Hematopoietic multipotent progenitor cell treated with erythropoietin and hydrocortisone succinate and interleukin-3 and kit ligand, for 17 days (in vitro differentiated cells): ENCODE measurements at places on chromosomes 16 and 17.

GRCh38 chr17:79674506-79675412 is 56.0 kb upstream of the ENPP7 start:
- no peak for DNase-seq

- no peak for DNase-seq
These were observed 6.8 kb downstream of the ZNF750 start for GRCh38 chr17:82832881-82833475.

DNA sequence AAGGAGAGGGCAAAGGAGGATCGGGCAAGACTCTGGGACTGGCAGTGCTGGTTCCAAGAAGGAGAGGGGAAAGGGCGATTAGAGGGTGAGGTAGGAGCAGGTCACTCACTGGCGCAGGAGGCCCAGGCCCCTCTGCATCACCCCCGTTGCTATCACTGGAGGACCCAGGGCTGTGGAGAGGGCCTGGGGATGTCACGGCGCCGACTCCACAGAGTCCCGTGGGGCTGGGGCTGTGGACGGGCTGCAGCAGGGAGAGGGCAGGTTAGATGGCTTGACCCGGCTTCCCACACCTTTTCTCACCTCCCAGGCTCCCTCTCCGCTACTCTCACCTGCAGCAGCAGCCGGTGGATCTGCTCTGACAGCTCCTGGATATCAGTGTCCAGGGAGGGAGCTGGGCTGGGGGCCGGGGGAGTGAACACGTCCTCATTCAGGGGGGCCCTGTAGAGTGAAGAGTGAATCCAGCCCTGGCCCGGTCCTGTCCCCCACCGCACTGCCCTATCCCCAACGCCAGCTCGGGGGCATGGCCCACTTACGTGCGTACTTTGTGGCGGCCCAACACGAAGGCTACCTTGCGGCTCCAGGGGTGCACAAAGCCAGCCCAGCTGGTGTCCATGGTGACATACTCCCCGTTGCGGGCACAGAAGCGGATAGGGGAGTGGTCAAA is 4.9 kb downstream of the PER1 start:
- no peak for DNase-seq

- no peak for DNase-seq
These were observed 3.8 kb downstream of the IL21R start for GRCh38 chr16:27405546-27406451.

DNA sequence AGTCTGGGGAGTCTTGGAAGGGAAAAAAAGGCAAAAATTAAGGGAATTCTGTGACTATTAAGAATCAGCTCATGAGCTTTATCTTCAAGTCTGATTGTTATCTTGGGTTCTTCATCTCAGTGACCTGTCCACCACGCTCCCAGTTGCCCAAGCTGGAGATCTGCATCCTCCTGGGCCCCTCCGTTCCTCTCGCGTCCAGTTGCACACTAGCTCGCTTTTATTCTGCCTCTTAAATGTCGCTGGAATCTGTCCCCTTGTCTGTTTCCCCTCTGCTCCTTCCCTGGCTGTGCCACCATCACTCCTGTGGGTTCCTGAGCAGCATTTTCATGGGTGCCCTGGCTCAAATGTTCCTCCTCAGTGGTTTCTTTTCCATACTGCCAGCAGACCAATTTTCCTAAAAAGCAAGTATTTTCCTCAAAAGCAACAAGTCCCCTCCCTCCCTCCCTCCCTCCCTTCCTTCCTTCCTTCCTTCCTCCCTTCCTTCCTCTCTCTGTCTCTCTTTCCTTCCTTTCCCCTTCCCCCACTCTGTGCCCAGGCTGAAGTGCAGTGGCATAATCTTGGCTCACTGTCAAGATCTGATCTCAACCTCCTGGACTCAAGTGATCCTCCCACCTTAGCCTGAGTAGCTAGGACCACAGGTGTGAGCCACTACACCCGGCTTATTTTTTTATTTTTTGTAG is 1.4 kb downstream of the ENDOV start:
- no peak for DNase-seq

DNA sequence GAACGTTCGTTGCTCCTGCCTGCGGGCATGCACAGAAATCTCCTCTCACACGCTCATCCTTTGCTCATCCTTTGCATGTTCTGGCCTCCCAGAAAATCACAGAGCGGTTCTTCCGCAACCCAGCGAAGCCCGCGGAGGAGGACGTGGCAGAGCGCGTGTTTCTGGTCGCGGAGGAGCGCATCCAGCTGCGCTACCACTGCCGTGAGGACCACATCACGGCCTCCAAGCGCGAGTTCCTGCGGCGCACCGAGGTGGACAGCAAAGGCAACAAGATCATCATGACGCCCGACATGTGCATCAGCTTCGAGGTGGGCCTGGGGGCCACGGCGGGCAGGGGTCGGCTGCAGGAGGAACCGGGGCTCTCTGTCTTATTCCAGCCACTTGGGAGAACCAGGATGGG is 9.6 kb upstream of the KATNB1 start:
- DNase-seq, result no peak

- no peak for DNase-seq
These were observed 241.1 kb downstream of the SOX9 start for GRCh38 chr17:72361892-72362291.

DNA sequence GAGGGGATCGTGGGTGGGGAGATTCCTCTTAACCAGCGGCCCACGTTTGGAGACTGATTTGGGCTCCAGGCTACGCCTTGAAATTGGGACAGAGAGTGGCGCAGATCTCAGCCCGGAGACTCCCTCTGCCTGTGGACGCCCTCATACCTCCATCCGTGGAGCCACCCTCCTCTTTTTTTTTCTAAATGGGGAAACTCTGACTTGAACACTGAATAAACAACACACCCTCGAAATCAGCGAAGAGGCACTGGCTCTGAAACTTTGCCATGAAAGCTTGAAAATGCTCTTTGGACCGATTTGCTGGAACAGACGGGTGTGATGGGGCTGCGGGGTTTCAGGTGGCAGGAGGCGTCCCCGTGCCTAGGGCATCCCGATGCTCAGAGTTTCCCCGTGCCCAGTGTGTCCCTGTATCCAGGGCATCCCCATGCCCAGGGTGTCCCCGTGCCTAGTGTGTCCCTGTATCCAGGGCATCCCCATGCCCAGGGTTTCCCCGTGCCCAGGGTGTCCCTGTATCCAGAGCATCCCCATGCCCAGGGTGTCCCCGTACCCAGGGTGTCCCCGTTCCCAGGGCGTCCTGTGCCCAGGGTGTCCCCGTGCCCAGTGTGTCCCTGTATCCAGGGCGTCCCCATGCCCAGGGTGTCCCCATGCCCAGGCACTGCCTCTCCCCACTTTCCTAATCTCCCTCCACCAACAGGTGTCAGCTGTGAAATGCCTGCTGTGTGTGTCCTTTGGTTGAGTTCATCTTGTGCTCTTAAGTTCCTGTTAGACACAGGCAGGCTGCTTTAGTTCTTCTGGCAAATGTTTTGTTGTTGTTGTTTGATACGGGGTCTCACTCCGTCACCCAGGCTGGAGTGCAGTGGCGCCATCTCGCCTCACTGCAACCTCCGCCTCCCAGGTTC is 187.0 kb downstream of the SEC14L1 start:
- DNase-seq, result no peak

GRCh38 chr17:50630524-50631194 is 4.0 kb upstream of the ABCC3 start:
- peak; percentile 58 for DNase-seq

DNA sequence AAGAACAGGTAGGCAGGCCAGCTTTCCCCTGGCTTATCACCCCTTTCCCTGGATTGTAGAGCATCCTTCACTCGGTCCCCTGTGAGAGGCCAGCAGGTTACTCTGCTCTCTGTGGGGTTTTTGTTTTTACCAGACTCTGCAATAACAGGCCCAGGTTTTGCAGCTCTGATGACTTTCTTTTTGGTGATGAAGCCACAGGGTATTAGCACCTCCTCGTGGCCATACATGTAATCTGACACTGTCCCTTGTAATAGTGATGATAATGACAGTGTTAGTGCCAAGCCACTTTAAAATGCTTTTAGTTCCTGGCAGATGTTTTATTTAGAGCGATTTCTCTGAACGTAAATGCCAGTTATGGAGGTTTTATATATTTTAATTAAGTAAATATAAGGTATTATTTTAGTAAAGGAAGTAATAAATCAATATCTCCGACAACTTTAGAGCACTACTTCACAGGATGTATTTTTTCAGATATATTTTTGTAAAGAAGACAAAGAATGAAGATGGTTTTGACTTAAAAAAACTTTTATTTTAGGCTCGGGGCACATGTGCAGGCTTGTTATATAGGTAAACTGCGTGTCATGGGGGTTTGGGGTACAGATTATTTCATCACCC is 38.0 kb upstream of the CPHXL start:
- DNase-seq, result peak; percentile 80

- no peak for DNase-seq
These were observed 67.4 kb downstream of the SNX29 start for GRCh38 chr16:12043953-12044352.

- no peak for DNase-seq
These were observed 953.9 kb downstream of the CDH11 start for GRCh38 chr16:64167936-64168335.

DNA sequence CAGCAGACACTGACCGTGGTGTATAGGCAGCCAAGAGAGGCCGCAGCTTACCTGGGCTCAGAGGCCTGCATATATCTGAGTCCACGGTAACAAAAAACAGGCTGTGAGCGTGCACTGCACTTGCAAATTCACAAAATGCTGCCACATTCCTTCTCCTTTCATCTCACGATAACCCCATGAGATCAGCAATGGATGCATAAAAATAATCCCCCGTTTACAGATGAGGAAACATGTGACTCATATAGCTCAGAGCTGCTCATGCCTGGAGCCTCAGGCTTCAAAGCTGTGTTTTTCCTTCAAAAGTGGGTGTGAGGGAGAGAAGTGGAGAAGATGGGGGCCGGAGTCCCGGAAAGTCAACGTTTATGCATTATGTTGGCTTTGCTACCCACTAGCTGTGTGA is 118.3 kb upstream of the FOXF1 start:
- DNase-seq, result no peak

DNA sequence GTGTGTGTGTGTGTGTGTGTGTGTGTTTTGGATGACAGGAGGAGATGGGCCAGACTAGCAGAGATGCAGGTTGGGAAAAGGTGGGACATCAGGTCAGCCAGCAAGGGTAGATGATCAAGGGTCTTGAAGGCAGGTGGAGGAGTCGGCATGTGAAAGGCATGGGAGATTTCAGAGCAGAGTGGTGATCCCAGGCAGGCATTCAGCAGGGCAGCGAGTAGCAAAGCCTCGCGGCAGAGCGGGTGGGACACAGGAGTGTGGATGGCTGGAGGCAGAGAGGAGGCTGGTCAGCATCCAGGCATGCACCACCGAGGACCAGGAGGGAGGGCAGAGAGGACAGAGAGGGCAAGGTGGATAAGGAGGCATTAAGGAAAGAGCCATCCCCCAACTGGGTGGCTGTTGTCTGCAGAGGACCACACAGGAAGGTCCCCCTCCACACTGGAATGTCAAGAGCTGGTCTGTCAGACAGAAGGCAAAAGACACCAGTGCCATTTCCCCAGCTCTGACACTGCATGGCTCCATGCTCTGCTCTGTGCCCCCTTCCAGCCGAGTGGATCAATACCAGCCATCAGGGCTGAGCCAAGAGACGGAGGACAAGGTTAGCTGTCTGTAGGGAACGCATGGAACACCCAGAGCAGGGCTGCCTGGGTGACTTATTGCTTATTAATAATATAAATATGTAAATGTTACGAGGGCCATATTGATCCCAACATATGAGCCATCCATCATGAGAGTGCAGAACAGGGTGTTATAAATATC is 74.8 kb upstream of the RPL38 start:
- no peak for DNase-seq

DNA sequence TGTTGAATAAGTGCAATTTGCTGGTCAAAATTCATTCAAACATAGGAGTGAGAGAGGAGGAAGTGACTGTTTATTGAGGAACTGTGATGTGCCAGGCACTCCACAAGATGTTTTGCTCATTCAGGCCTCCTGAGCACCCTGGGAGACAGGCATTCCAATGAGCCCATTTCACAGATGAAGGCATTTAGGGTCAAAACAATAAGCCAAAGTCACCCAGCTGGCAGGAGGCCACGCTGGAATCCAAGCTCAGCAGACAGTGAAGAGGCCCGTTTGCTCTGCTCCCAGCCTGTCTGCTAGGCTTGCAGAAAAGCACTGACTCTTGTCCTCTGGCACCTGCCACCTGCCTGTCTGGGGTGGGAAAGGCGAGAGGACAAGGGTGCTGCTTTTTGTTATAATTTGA is 10.1 kb upstream of the SLC25A39 start:
- no peak for DNase-seq

DNA sequence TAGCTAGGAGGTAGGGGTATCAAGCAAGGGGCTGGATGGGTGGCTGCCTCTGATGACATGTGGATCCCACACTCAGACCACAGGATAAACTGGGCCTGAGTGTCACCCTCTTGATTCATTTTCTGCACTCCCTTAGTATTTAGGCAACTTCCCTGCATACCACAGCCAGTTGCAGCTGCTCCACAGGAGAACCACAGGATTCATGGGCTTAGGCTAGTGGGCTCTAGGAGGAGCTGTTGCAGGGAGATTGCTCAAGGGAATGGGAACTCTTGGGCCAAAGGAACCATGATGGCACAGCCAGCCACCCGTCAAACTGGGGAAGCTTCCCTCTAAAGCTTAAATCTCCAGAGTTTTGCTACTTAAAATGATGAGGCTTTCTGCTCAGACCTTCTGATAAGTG is 269.7 kb upstream of the ASIC2 start:
- DNase-seq, result no peak

- no peak for DNase-seq
These were observed 79.6 kb upstream of the ATP2A3 start for GRCh38 chr17:4043862-4044261.
